Activated CD8-positive, alpha-beta T cell treated with anti-CD3 and anti-CD28 coated beads, Interleukin-2, amount 10 ng/mL, durations not matched to agents 7 days and 5 days (primary cell): ENCODE measurements at places on chromosomes 7 and 10. TPM values are rescaled to one million over a fixed set of nuclear protein-coding genes. Genes with fewer than 3 reads are reported as not detected.

ANXA8 gene
- not detected for total RNA-seq

DNA sequence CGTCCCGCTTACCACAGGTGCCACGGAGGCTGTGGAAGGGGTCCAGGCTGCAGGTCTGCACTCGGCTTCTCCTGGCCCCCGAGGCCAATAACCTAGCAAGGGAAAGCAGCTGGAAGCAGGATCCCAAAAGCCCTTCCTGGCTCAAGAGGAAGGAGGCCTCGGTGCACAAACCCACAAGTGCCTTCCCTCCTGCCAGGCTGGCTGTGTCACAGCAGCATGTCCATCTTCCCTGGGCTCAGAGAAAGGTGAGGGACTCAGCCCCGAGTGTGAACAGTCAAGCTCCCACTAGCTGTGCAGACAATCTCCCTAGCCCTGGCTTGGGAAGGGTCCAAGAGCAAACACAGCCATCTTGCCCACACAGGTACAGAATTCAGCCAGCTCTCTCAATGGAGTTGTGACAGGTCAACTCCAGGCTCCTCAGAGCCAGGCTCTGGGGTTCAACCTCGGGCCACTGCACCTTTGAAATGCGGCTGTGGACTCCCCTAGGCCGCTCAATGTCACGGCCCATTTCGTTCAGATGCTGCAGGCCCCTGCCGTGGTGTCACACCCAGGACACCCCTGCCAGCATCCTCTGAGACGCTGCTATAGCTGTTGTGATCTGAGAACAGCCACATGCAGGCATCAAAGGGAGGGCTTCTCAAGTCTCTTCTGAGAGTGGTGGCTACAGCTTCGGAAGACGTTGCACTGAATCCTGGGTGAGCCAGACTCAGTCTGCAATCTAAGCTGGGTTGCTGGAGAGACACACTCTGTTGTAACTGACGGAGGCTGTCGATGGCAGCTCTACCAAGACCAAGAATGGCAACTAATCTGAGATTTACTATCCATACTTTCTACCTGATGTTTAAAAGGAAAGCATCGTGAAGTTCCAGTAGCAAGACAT lies 137.9 kb downstream of the DIP2C start:
- H3K27me3 ChIP-seq, result peaks cover 13% of the 10 kb centered on the region
- H3K36me3 ChIP-seq, result no peaks in the 10 kb centered on the region
- DNase-seq, result no peak

GRCh38 chr10:132637477-132638129 lies 100.0 kb downstream of the INPP5A start:
- H3K4me3 ChIP-seq, result no peak overlapping the region
- peaks cover 15% of the 10 kb centered on the region for H3K4me1 ChIP-seq
- no peak overlapping the region for H3K27ac ChIP-seq
- H3K36me3 ChIP-seq, result no peaks in the 10 kb centered on the region
- peak; percentile 28 for DNase-seq

MAGI2 gene
- total RNA-seq, result not detected

DNA sequence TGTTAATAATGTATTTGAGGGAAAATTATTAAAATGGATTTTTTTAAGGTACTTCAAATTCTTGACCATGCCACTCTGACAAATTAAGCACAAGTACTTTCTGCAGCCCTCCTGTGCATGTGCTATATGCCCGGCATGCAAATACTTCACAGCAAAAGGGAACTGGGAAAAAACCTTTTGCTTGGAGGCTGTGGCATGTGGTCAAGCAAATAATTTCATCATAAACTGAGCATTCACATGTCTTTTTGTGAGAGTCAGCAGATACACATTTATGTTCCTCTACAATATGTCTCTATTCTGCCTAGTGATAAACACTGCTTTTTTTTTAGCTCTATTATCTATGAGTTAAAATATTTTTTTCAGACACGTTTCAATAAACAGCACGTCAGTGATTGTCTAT lies 53.7 kb upstream of the SEMA3A start:
- DNase-seq, result no peak
- H3K4me1 ChIP-seq, result no peaks in the 10 kb centered on the region
- H3K27ac ChIP-seq, result no peak overlapping the region
- H3K27me3 ChIP-seq, result no peaks in the 10 kb centered on the region
- no peaks in the 10 kb centered on the region for H3K36me3 ChIP-seq
- H3K4me3 ChIP-seq, result no peak overlapping the region

DNA sequence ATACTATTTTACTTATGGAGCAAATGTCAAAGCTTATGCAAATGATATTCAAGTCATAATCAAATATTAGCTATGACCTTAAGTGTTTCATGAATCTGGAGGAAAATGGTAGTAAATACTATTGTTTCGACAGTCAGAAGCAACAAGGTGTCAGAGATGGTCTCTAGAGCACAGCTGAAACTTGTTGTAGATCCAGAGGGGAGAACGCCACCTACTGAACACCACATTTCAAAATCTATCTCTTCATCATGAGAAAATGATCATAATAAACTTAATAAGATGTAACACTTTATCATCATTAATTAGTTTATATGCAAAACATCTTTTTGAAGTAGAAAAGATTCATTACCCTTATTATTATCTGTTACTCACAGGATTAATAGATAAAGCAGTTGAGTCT lies 418.7 kb downstream of the GATA3 start:
- no peak overlapping the region for H3K27ac ChIP-seq
- H3K4me3 ChIP-seq, result no peak overlapping the region
- peaks cover 14% of the 10 kb centered on the region for H3K27me3 ChIP-seq
- peaks cover 4% of the 10 kb centered on the region for H3K36me3 ChIP-seq
- DNase-seq, result peak; percentile 38

GRCh38 chr10:112649006-112649821 lies 202.2 kb downstream of the VTI1A start:
- H3K36me3 ChIP-seq, result no peaks in the 10 kb centered on the region
- H3K4me3 ChIP-seq, result no peak overlapping the region
